Calu3 (cell line): ENCODE measurements at places on chromosomes 7 and 10. TPM values are rescaled to one million over a fixed set of nuclear protein-coding genes. Genes with fewer than 3 reads are reported as not detected.

- no peak for DNase-seq
Observed at GRCh38 chr10:101142533-101143344, 11.6 kb downstream of the TLX1 start.

GRCh38 chr10:117419921-117420320 is 44.7 kb upstream of the PDZD8 start:
- no peak for DNase-seq

DNA sequence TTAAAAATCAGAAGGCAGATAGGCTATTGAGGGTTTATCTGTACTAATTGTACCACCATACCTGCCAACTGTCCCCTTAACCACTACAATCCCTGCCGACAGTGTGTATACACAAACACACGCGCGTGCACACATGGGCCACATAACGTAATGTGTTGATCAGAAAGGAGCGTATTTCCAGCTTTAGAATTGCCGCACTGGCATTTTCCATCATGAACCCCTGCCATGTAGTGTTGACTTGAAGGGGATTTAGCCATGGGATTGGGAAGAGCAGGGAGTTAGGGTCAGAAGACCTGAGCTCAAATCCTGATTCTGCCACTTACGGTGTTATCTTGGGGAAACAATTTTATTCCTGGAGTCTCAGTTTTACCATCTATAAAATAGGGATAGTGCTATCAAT is 158.9 kb downstream of the TCF7L2 start:
- no peak for DNase-seq

DNA sequence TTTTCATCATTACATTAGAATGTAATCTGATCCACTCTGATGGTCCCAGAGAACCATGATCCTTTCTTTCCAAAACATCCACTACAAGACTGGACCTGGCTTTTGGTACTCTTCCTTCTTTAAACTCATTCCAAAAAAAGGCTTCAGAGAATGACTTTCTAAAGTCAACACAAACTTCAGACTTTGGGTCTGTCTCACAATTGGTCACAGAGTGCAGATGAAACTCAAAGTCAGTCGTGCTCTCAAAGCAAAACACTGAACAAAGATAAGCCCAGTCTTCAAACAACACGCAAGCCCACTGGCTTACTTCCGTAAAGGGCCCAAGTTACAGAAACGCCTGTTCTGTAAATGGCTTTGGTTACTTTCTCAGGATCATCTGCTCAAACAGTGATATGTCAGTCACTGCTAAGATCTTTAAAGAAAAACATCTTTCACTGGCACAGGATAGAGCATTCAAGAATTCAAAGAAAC is 250.9 kb upstream of the MKLN1 start:
- no peak for DNase-seq

GRCh38 chr10:18268005-18268404 is 127.8 kb downstream of the CACNB2 start:
- no peak for DNase-seq

Gene SKIDA1
- total RNA-seq = 0.40 TPM in 1 of 2 replicates, not detected in the other

Gene TDRD1
- total RNA-seq = not detected in 2 replicates

Gene FAM131B
- 0.19 and 1.2 TPM in 2 replicates for total RNA-seq
